Activated CD4-positive, alpha-beta T cell treated with anti-CD3 and anti-CD28 coated beads, Interleukin-2, amount 50 U/mL, for 48 hours (primary cell): ENCODE measurements at places on chromosomes 1 and 21.

DNA sequence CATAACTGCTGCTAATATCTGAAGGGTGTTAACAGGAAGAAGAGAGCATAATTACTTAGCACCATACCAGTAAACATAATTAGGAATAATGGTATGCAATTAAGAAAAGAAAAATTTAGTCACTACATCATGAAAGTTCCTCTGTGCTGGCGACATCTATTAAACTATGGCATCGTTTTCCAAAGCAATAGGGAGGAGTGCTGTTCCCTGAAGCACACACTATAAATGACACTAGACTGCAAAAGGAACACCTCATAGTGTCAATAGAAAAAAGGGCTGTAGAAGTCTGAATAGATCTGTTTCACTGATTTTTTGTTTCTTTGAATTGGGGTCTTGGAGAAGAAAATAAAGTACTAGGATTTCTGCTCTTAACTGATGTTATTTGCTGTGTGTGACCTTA is 773.6 kb upstream of the B3GALT2 start:
- DNase-seq = no peak

- DNase-seq = no peak
Measured at GRCh38 chr1:245234217-245235081, 79.7 kb downstream of the KIF26B start.

GRCh38 chr1:84688463-84689061 is 1.7 kb downstream of the SSX2IP start:
- DNase-seq = no peak

DNA sequence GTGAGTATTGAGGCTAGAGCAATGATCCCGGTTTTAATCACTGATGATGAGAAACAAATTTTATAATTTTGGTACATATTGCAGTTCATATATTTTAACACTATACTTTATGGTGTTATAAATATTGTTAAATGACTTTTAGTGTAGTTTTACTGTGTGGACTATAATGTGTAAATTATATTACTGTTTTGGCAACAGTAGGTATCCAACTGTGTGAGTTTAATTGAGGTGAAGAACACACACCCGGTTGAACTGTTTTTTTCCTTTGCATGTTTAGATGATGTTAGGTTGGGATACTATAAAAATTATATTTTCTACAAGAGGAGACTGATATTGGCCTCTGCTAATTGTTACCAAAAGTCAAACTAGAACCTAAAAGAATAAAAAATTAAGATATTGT is 166.5 kb downstream of the SDCCAG8 start:
- no peak for DNase-seq

DNA sequence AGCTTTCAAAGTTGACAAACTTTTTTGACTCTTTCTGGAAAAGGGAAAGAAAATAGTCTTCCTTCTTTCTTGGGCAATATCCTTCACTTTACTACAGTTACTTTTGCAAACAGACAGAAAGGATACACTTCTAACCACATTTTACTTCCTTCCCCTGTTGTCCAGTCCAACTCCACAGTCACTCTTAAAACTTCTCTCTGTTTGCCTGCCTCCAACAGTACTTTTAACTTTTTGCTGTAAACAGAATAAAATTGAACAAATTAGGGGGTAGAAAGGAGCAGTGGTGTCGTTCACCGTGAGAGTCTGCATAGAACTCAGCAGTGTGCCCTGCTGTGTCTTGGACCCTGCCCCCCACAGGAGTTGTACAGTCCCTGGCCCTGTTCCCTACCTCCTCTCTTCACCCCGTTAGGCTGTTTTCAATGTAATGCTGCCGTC is 160.8 kb upstream of the SGIP1 start:
- DNase-seq = no peak

GRCh38 chr1:25065321-25065721 is 135.2 kb upstream of the RUNX3 start:
- no peak for DNase-seq

GRCh38 chr1:89166705-89167104 is 9.1 kb downstream of the GBP7 start:
- DNase-seq = no peak

DNA sequence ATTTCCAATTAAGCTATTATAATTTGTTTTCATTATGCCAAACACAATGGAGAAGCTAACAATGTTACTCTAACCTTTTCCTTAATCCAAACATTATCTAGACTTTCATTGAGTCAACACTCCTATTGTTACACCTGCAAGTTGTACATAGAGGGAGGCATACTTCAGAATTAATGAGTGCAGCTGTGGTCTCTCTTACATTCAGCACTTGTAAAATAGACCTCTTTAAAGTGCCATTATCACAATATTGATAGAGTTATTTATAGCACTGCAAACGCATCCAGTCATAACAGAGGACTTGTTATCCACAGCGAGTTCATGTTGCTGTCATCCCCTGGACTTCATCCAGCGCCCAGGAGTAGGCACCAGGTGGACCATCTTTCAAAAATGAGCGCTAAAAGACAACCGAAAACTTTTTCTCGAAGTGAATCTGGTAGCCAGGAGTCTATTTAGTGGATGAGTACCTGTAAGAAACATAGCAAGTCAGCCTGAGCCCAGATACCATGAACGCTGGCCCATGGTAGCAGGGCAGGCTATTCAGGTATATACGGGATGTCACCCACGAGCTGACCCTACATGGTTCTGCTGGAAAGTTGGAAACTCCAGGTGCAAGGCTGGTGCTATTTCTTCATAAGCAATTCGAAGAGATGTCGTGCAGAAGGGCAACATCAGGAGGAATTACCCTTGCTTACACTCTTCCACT is 70.6 kb upstream of the NFIA start:
- no peak for DNase-seq

DNA sequence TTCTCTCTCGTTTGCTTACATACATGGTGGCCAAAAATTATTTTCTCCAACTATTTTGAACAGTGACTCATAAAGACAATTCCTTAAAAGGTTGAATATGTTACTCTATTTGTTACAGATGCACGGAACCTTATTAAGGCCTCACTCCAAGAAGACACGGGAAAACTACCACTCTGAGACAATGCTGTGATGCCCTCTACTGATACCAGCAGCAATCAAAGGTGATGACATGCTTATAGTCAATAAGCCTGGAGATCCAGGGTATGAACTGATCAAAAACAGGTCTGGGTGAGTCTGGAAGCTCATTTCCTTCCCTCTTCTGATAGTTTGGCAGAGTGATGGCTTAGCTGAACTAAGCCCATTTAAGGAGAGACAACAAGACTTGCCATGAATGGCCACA is 563.0 kb downstream of the LRRIQ3 start:
- DNase-seq = no peak

GRCh38 chr21:38444691-38445090 is 53.6 kb downstream of the ERG start:
- DNase-seq = no peak

GRCh38 chr21:27741736-27742135 is 774.8 kb upstream of the ADAMTS5 start:
- DNase-seq = no peak
